Activated CD8-positive, alpha-beta memory T cell treated with anti-CD3 and anti-CD28 coated beads, Interleukin-2, amount 10 ng/mL, durations not matched to agents 7 days and 5 days (primary cell): ENCODE measurements at places on chromosomes 16 and 17.

GRCh38 chr16:76964464-76965154, 226.4 kb upstream of the MON1B start:
- no peak for DNase-seq

- no peak for DNase-seq
Measured at GRCh38 chr16:84053237-84053636, 10.6 kb upstream of the SLC38A8 start.

- DNase-seq = no peak
Measured at GRCh38 chr17:41003926-41004325, 4.2 kb upstream of the KRTAP3-2 start.

DNA sequence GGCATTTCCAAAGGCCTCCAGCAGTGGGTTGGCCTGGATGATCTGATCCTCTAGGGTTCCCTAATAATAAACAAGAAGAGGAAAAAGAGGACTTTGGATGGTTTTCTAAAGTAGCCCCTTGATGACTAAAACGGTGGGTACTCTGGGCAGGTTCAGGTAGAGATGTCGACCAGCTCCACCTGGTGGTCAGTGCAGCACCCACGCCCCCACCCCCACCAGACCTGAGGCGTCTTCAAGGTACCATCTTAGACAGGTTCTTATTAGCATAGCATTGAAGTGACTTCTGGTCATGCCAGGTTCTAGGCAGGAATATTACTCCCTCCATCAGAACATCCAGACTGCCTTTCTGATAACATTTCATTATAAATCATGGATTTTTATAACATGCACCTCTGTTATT, 15.0 kb downstream of the MYH13 start:
- DNase-seq = peak; percentile 41

DNA sequence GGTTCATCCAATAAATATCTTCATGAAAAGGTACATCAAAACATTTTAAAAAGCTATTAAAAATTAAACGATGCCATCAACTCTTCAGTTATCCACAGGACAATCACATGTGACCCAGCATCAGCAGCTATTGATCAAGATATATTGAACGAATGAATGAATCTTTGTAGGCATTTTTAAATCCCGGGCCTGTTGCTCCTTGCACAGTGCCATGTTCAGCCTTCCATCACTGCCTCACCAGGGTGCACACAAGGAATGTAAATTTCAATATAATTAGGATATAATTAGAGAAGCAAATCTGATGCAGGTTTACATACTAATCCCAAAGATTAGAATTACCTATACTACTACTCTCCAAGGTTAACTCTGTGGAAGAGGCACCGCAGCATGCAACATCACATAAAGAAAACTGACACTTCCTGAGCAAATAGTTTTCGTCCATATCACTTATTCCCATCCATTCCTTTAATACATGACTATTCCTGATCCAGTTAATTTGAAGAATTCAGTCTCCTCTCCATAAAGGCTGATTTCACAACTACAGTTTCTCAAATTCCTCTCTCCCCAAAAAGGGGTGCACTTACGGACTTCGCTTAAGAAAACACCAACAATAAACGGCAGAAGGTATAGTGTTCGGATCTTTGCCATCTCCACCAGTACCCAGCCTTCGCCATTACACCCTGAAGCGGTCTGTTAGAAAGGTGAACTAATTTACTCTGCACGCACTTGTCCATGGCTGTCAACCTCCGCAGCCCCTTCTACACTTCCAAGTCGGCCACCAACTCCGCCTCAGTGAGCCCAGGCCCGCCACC, 938 bp downstream of the NCOR1 start:
- DNase-seq = no peak

- no peak for DNase-seq
Measured at GRCh38 chr16:55444754-55445485, 34.1 kb upstream of the MMP2 start.

- DNase-seq = no peak
Measured at GRCh38 chr17:82845163-82845807, 5.5 kb upstream of the ZNF750 start.

GRCh38 chr16:83348991-83349390, 458.8 kb upstream of the HSBP1 start:
- DNase-seq = no peak

- DNase-seq = no peak
Measured at GRCh38 chr16:10564591-10564990, 15.8 kb downstream of the EMP2 start.
